ENCODE measurements at places on chromosomes 5 and 9.

DNA sequence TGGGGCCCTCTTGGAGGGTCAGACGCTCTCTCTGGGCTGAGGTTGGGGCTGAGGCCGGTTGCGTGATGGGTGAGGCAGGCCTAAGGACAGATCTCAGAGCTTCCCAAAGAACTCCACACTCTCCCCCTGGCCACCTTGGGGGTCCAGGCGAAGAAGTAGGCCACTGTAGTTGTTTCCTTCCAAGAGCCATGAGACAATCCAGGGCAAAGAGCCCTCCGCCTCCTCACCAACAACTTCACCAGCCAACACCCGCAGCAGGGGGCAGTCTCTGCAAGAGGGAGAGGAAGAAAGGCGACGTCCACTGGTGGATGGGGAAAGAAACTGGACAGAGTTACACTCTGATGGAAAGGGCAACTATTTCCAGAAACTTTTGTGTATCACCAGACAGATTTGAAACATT is 10.7 kb downstream of the SLC35A4 start:
- no peak for DNase-seq

GRCh38 chr5:140594169-140594568 is 29.5 kb downstream of the SLC35A4 start:
- DNase-seq = no peak

DNA sequence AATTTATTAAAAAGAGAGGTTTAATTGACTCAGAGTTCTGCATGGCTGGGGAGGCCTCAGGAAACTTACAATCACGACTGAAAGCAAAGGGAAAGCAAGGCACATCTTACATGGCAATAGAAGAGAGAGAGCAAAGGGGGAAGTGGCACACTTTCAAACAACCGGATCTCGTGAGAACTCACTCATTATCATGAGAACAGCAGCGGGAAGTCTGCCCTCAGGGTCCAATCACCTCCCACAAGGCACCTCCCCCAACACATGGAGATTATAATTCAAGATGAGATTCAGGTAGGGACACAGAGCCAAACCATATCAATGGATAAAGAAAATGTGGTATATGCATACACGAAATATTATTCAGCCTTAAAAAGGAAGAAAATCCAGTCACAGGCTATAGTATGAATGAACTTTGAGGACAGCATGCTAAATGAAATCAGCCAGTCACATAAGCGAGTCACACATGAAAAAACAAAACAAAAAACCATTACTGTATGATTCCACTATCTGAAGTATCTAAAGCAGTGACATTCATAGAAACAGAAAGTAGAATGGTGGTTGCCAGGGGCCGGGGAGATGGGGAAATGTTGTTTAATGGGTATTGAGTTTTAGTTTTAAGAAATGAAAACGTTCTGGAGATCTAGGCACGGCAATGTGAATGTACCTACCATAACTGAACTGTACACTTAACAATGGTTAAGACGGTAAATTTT is 83.4 kb upstream of the PCA3 start:
- DNase-seq = no peak

DNA sequence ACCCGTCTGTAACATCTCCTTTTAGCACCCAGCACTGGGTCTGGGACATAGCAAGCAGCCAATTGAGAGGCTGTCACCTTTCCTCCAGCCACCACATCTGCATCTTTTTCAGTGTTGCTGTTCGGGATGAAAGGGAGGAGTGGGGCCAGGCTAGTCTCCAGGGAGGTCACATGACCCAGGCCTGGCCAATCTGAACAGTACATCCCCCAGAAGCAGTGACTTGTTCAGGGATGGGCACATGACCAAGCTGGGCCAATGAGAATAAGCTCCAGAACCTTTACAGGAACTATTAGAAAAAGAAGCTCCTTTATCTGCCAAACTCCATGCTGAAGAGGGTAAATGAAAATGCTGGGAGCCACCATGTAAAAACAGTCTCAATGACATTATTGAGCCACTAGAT is 359.0 kb downstream of the SLIT3 start:
- no peak for DNase-seq

DNA sequence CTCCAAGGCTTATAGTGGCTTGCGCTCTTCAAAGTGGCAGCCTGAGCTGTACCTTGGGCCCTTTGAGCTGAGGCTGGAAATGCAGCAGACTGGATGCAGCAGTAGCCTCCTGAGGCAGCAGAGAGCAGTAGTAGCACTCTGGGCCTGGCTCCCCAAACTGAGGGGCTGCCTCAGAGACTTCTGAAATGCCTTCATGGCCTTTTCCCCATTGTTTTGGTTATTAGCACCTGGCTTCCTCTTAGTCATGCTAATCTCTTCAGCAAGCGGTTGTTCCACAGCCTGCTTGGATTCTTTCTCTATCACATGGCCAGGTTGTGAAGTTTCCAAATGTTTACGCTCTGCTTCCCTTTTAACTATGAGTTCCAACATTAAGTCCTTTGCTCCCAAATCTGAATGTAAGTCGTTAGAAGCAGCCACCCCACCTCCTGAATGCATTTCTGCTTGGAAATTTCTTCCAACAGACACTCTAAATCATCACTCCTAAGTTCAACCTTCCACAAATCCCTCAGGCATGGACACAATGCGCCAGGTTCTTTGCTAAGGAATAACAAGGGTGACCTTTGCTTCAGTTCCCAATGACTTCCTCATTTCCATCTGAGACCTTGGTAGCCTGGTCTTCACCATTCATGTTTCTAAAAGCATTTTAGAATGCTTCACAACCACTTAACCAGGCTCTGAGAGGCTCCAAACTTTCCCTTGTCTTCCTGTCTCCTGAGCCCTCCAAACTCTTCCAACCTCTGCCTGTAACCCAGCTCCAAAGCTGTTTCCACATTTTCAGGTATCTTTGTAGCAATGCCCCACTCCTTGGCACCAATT is 145.8 kb downstream of the ZDHHC21 start:
- DNase-seq = no peak

DNA sequence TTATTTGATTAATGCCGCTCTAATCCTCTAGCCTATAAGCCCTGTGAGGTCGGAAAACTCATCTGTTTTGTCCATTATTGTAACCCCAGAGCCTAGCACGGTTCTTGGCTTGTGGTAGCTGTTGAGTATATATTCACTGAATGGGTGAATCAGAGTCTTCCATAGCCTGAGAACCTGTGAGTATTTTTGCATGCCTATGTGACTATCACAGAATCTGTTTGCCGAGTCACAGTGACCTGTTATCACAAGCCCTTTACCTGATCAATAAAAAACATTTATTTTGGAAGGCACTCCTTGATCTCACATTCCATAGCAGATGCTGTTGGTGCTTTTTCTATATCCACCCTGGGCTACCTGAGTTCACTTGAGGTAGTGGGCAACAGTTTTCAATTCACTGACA is 125.0 kb upstream of the STC2 start:
- DNase-seq = no peak

DNA sequence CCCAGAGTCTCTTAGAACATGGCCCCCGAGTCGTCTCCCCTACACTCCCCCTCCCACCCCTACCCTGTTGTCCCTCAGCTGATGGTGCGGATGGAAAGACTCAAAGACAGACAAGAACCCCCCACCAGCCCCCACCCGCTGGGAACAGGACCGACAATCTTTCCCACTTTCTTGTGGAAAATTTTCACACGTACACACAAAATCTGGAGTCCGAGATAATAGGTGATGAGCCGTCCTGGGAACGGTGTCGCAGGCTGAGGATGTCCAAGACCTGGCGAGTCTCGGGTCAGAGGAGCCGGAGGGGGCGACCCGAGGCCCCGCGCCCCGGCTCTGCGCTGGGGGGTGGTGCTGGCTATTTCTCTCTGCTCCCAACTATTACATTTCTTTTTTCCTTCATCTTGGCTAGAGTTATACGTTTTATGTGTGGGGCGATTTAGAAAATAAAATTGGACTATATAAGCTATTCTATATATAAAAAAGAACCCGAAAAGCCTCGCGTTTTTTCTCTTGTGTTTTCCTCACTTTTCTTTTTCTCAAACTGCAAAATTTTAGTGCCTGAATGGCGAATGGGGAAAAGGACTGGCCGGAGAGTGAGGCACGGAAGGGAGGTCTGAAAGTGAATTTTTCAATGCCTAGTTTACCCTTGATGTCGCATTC is 188.8 kb downstream of the MEF2C start:
- DNase-seq = no peak

GRCh38 chr5:14298126-14298847 is 155.1 kb downstream of the TRIO start:
- DNase-seq = no peak

- DNase-seq = no peak
Measured at GRCh38 chr9:89375191-89375760, 57.0 kb downstream of the SECISBP2 start.

DNA sequence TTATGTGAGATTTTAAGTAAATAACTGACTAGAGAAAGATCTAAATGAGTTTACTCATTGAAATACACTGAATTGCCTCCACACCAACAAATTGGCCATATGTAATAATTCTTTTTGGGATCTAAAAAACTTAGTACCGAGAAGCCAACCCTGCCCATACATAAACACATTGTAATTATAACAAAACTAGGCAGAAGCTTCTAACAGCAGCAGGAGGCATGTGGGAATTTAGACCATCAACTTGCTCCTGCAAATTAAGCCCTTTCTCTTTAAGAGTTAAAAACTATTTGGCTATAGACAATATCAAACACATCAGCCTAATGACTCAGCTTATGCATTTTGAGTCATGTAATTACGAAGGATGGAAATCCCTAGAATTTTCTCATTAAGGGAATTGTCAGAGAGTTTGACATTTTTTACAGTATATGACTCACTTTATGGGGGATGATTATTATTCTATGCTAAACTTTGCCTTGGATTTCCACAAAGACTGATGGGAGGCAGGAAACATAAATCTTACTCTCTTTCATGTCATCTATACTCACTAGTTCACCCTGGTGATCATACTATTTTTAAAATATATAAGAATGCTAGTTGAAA is 1.0 kb downstream of the IL7R start:
- DNase-seq = no peak

DNA sequence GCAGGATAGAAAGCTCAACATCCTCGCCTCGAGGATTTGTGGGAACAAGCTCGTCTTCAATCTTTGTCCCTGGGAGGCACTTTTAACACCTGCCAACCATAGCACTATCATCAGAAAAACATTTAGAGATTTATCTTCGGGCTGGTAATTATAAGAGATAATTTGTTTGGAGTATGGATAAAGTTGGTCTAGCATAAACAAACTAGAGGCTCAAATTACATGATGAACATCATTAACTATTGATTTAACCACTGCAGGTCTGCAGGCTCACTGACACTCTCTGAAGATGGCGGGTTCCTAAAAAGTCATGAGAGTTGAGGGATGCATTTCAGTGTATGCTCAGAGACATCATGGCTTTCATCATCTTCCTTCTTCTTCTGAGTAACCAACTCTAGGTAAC is 25.8 kb upstream of the PCA3 start:
- no peak for DNase-seq

GRCh38 chr5:110909415-110909814 is 162.1 kb upstream of the TSLP start:
- no peak for DNase-seq

DNA sequence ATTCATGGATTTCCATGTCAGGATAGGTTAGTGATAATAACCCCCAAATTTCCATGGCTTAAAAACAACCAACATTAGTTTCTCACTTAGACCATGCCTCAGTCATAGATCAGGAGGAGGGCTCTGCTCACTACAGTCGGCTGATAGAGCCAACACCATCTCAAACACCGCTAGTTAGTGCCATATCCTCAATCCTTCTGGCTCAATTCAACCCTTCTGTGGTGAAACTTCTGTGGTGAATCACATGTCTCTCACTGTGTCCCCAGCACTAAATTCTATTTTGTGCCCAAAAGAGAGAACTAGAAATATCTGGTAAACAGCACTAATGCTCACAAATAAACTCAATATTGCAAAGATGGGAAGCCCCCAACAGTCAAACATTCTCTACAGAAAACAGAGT is 21.1 kb downstream of the ECPAS start:
- DNase-seq = no peak

- no peak for DNase-seq
Measured at GRCh38 chr5:2217219-2217618, 334.5 kb upstream of the IRX4 start.

DNA sequence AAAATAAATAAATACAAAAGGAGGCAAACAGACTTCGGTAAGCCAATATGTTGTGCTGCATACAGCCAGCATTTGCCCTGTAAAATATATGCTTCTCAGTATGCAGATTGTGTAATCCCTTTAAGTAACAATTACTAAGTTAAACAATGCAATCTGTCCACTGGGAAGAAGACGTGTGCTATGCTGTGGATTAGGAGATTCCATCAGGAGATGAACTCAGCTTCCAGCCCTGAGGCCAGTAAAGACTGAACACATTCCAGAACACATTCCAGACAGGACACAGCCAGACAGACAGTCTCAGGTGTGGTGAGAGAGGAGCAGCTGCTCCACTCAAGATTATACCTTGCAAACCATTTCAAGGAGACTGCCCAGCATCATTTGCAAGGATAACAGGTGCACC is 97.8 kb downstream of the MPDZ start:
- no peak for DNase-seq

- peak; percentile 70 for DNase-seq
Measured at GRCh38 chr9:21802418-21803000, at the start of gene MTAP. TSS of gene MTAP (plus strand) at chr9:21802636. CDS start at chr9:21802749, 113 bp downstream.

- DNase-seq = no peak
Measured at GRCh38 chr5:98880151-98880550, 48.7 kb downstream of the CHD1 start.

DNA sequence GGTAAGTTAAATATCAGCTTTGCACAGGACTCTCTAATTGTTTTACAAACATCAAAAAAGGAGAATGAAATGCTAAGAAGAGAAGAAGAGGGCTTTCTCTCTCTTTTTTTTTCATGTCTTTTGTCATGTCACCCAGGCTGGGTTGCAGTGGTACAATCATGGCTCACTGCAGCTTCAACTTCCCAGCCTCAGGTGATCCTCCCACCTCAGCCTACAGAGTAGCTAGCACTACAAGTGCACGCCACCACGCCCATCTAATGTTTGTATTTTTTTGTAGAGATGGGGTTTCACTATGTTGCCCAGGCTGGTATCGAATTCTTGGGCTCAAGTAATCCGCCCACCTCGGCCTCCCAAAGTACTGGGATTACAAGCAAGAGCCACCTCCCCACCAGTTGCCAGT is 18.6 kb downstream of the SERINC5 start:
- DNase-seq = no peak

- no peak for DNase-seq
Measured at GRCh38 chr5:53784596-53784995, 224.2 kb downstream of the NDUFS4 start.

DNA sequence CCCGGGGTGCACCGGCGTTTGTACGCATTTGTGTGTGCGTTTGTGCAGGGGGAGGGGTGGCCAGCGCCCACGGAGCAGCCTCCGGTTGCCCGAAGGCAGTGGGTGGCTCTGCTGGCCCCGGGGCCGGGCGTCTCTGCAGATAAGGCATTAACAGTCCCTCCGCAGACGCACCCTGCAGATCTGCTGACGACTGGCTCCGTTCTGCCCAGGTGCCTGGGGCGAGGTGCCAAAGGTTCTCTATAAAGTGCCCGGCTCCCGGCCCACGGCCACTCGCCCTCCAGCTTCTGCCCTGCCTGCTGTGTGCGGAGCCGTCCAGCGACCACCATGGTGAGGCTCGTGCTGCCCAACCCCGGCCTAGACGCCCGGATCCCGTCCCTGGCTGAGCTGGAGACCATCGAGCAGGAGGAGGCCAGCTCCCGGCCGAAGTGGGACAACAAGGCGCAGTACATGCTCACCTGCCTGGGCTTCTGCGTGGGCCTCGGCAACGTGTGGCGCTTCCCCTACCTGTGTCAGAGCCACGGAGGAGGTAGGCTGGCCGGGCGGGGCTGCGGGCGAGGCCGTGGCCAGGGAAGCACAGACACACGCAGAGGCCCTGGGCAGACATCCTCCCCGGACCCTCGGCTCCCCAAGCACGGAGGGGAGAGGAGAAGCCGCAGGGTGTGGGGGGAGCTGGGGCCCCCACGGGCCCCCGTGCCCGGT is at the start of gene SLC6A19:
TSS of gene SLC6A19 (plus strand) at position 269 of the 699 bp plus-strand sequence. CDS start at position 325, 56 bp downstream.
- DNase-seq = no peak
